ENCODE measurements at places on chromosomes 2 and 18. TPM values are rescaled to one million over a fixed set of nuclear protein-coding genes. Genes with fewer than 3 reads are reported as not detected.

REL gene
- 3.0 TPM for total RNA-seq

SERPINB12 gene
- not detected for total RNA-seq

SKOR2 gene
- not detected for total RNA-seq

KCNIP3 gene
- total RNA-seq, result 10.4 TPM

- DNase-seq, result no peak
Measured at GRCh38 chr18:23143016-23143814, 7.9 kb downstream of the CABLES1 start.

- no peak for DNase-seq
Measured at GRCh38 chr2:63819256-63819655, 22.4 kb upstream of the UGP2 start.

GRCh38 chr2:70664525-70664924 is 103.5 kb downstream of the ADD2 start:
- DNase-seq, result no peak

GRCh38 chr2:224910574-224910925 is 131.7 kb downstream of the DOCK10 start:
- DNase-seq, result no peak

- DNase-seq, result no peak
Measured at GRCh38 chr18:12944709-12945108, 3.1 kb upstream of the SEH1L start.

DNA sequence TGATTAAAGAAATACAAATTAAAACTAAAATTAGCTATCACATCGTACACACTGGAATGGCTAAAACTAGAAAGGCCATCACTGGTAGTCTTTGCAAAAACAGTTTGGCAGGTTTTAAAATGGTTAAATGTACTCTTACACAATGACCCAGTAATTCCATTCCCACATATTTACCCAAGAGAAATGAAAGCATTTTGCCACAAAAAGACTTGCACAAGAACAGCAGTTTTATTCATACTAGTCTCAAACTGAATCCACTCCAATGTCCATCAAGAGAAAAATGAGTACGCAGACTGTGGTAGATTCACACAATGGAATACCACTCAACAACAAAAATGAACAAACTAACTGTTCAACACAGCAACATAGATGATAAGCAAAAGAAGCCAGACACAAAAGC is 29.1 kb downstream of the SP140L start:
- DNase-seq, result no peak

DNA sequence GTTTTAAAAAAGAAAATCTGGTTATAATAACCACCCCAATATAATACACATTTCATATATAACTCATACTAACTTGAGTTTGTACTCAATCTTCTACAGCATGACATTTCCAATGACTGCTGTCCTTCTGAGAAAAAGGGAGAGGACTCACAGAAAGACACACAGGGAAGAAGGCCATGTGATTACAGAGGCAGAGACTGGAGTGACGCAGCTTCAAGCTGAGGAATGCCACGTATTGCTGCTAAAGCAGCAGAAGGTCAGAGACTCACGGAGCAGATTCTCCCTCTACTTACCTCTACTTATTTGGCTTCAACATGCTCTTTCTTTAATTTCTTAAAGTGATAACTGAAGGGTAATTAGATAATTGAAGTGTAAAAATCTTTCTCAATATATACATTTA is 753.5 kb upstream of the PKDCC start:
- no peak for DNase-seq

DNA sequence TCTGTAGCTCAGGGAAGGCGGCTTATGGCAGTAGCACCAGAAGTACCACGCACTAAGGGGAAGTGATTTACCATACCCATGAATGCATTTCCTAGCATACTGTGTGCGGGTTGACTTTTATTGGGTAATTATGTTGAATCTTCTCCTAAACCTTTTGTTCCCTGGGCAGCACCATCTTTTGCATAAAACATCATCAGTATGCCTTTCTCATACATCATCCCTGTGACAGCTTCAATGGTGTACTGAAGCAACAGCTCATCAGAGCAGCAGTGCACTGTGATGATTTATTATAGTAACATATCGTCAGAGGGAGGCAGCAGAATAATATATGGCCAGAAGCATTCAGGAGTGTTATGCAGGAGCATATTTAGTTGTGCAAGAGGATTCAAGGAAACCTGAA is 204.9 kb downstream of the CDH7 start:
- DNase-seq, result no peak

DNA sequence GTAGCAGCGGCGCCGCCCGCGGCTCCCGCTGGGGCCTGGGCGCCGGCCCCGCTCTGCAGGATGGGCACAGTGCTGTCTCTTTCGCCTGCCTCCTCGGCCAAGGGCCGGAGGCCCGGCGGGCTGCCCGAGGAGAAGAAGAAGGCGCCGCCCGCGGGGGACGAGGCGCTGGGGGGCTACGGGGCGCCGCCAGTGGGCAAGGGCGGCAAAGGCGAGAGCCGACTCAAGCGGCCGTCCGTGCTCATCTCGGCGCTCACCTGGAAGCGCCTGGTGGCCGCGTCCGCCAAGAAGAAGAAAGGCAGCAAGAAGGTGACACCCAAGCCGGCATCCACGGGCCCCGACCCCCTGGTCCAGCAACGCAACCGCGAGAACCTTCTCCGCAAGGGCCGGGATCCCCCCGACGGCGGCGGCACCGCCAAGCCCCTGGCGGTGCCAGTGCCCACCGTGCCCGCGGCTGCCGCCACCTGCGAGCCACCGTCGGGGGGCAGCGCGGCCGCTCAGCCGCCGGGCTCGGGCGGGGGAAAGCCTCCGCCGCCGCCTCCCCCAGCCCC is 369 bp downstream of the CDK5R2 start:
- DNase-seq, result no peak

GRCh38 chr2:96114546-96114902 is 1.8 kb downstream of the ADRA2B start:
- no peak for DNase-seq

DNA sequence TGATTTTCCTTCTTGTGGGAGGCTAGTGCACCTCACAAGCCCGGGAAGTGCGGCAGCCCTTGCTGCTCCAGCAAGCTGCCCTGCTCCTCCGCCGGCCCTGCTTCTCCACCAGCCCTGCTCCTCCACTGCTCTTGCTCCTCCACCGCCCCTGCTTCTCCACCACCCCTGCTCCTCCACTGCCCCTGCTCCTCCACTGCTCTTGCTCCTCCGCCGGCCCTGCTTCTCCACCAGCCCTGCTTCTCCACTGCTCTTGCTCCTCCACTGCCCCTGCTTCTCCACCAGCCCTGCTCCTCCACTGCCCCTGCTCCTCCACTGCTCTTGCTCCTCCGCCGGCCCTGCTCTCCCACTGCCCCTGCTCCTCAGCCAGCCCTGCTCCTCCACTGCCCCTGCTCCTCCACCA is 95.6 kb downstream of the NDUFA10 start:
- DNase-seq, result no peak

Data from epithelial cell of proximal tubule (primary cell).